ENCODE measurements at places on chromosomes 16 and 17.

DNA sequence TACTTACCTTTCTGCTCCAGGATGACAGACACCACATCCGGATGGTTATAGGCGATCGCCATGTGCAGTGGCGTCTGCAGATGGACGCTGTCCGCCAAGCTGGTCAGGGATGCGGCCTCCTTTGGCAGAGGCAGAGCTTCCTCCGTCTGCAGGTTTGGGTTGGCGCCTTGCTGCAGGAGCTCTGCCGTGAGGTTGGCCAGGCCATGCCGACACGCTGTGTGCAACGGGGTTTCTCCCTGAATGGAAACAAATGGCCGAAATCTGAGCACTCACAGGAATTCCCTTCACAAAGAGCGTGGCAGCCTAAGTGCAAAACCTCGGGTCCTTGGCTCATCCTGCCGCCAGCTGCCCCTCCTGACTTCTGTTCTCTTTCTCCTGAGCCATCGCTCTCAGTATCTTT, 41.8 kb downstream of the CYB5D2 start:
- DNase-seq, result no peak

- no peak for DNase-seq
Measured at GRCh38 chr16:57265850-57266530, 18.5 kb downstream of the PLLP start.

DNA sequence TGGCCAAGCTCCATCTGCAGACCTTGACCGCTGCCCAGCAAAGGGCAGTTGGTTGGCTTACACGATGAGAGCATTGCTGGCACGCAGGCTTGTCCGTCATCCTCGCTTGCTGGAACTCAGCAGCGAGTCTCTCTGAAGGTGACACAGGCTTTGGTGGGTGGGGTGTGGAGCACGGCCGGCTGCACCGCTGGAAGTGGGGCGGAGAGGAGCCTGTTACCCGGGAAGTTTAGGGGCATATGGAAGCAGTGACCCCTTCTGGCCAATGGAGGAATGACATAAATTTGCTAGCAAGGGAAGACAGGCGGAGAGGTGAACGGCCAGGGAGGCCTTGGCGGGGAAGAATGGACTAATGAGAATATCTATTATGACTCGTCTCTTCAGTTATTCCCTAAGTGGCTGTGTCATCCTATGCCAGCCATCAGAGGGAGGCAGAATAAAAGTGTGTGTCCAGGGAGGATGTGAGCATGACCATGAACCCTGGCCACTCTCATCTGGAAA, 65.9 kb upstream of the SDK2 start:
- DNase-seq, result peak; percentile 28

DNA sequence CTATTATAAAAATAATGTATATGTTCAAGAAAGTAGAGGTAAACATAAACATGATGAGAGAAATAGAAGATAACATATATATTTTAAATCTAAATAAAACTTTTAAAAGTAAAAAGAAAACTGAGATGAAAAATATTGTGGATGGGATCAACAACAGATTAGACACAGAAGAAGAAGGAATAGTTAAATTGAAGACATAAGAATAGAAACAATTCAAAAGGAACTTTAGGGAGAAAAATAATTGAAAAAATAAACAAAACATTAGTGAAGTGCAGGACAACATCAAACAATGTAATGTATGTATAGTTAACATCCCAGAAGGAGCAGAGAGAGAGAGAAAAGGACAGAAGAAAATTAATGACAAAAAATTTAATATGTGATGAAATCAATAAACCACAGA, 228.1 kb upstream of the TNRC6C start:
- DNase-seq, result no peak

DNA sequence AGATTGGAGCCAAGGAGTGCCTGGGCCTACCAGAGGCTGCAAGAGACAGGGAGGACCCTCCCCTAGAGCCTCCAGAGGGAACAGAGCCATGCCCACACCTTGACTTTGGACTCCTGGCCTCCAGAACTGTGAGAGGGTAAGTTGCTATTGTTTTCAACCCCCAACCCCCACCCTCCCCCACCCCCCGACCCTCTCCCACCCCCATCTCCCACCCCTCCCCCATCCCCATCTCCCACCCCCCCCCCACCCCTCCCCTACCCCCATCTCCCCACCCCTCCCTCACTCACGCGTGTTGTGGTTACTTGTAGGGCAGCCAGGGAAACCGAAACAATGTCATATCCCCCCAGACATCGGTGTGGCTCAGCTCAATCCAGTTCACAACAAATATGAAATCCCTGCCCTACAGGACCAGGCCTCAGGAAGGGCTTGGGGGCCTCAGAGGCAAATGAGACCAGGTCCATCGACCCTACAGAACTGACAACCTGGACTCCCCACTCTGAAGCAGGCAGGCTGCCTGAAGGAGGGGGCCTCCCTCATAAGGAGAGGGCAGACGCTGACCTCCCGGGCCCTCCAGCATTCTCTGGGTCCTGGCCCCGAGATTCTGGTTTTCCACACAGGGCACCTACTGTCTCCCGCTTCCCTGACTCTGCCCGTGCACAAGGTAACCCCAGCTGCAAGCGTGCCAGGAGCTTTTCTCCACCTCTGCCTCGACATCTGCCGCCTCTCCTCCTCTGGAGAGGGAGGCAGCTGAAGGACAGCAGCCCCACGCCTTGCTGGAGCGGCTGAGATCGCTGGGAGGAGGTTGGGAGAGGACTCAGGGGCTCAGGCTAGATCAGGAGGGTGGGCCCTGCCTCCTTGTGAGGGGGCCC, 3.0 kb upstream of the ZCCHC14 start:
- no peak for DNase-seq

DNA sequence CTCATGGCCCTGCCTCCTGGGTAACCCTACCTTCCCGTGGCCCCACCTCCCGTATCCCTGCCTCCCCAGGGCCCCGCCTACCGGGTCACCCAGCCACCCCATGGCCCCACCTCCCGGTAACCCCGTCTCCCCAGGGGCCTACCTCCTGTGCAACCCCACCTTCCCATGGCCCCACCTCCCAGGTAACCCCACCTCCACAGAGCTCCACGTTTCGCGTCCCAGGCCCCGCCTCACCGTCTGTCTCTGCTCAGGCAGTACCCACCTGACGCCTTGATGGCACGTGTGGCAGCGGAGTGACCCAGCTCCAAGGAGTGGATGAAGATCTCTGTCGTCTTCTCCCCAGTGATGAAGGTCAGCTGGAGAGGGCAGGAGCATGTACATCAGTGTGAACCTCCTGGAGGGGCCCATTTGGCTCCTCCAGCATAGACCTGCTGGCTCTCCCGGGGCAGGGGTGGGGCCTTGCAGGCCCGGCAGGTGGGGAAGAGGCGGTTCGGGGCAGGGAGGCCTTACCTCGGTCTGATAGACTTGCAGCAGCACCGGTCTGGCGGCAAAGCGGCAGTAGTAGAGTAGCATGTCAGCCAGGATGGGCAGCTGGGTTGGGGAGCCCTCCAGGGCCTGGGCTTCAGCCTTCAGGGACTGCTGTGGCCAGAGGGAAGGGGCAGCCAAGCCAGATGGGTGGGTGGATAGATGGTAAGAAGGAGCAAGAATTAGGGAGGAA, 18.7 kb upstream of the PIK3R6 start:
- DNase-seq, result no peak

DNA sequence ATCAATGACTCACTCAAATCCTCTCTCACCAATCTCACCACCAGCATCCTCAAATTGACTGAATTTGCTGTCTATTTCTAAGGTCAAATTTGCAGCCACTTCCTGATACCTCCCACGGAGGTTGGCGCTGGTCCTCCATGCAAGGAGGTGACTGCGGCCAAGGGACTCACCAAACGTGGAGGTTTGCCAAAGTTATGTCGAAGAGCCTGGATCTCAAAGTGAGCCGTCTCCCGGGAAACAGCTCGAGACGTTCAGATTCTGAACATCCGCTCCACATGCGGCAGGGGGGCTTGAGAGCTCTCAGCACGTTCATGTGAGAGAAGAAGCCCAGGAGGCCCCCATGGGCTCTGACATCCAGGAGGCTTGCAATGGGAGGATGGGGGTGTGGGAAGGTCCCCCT, 22.6 kb downstream of the LGALS3BP start:
- DNase-seq, result no peak

DNA sequence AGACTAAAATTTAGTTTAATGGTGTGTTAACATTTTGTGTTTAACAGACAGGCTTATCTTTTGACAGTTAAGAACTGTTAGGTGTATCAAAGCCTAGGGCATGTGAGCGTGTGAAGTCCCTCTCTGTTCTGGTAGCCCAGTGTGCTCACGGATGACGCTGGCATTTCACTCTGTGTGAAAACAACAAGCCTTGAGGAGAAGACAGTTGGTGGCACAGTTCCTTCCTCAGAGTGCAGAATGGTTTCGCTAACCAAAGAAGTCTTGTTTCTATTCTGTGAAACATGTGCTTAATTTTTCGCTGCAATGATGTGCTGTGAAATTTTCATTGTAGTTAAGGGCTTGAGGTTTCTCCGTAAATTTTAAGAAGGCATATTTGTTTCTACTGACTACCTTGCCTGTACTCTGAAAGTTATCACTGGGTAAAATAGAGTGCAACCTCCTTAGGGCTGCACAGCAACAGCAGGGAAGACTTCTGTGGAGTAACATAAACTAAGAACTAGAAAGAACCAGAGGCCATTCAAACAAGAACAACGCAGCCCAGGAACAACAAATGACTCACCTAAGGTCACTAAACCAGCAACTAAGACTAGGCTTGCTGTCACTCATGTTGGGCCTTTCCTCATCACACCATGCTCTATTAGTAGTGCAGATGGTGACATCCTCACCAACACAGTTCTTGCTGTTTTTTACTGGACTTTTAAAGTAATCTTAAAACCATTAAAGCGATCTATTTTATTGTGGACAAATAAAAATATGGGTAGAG, 33.4 kb downstream of the BRD7 start:
- DNase-seq, result no peak

GRCh38 chr16:29916979-29917378, 9.0 kb downstream of the KCTD13 start:
- DNase-seq, result no peak

DNA sequence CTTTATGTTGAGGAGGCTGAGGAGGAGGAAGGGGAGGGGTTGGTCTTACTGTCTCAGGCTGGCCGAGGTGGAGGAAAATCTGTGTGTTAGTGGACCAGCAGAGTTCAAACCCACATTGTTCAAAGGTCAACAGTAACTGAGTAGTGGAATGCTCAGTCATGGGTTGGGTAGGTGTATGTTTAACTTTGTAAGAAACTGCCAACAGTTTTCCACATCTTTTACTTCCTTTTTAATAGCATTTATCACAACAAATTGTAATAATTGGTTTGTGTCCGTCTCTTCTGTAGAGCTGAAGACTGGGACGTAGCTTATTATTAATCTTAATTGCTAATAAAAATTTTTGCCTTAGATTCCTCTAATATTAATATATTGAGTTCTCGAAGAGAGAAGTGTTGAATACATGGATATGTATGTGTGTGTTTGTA, 5.3 kb downstream of the ATP6V0A1 start:
- DNase-seq, result no peak

DNA sequence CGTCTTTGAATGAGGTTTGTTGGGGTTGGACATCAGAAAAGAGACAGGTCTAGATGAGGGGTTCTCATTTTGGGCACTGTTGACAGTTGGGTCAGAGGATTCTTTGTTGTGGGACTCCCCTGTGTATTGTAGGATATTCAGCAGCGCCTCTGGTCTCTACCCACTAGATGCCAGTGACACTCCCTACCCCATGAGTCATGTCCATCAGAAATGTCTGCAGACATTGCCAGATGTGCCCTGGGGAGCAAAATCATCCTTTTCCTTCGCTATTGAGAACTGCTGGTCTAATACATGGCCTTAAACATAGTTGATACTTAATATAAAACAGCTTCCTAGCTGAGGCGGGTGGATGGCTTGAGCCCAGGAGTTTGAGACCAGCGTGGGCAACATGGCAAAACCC, 3.1 kb downstream of the ABAT start:
- no peak for DNase-seq

GRCh38 chr16:56897026-56897799, 32.2 kb downstream of the SLC12A3 start:
- DNase-seq, result no peak

GRCh38 chr17:17666111-17666714, 15.0 kb upstream of the RAI1 start:
- DNase-seq, result no peak

DNA sequence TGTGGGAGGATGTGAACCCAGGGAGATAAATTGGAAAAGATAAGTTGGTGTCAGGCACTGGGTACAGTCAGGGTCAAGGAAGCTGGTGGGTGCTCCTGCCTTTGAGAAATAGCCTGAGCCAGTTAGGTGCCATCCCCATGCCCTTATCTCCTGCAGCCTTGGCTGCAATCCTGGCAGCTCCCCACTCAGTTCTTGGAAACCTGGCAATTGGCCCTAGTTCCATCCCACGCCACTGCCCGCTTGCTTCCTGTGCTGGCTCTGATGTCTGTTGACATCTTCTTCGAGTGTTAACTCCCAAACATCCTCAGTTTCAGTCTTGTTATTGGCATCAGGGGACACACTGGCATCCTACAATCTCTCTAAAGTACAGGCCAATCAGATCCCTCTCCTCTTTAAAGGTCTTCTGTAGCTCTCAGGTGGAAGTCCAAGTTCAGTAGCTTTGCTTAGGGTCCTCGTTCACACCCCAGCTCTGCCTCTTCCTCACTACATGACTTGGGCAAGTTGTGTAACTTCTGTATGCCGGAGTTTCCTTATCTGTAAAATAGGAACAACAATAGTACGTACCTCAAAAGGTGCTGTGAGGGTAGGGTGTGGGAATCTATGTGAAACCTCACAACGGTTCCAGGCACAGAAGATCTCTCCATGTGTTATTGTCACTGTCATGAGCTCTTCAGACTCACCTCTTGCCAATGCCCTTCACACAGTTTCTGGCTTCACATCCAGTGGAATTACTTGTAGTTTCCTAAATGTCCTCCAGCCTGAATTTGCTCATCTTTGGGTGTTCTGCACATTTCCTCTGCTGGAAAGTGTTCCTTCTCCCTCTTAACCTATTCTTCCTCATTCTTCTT, 13.5 kb upstream of the PRKAR1A start:
- no peak for DNase-seq

DNA sequence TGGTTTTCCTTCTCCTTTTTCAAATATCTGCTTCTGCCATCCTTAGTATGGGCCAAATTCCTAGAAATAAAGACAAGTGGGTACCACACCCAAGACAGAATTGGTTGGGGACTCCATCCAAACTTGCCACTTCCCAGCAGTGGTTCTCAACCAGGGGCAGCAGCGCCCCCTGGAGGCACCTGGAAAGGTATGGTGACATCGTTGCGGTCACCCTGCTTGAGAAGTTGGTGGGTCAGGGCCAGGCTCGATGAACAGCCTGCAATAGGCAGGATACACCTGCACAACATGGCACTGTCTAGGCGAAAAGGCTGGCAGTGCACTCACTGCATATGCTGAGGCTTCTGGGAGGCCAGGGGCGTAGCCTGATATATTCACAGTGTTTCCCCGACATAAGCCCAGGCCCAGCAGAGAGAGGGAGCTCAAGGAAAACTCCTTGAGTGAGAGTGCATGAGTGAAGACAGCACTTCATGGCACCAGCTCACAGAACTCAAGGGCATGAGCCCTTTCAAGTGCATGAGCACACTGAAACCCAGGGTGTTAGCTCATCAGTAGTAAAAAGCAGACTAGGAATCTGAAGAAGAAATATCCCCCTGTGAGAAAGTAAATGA, 57.7 kb downstream of the CMC2 start:
- DNase-seq, result no peak

GRCh38 chr17:19830061-19830460, 37.7 kb downstream of the ULK2 start:
- no peak for DNase-seq

- DNase-seq, result no peak
Measured at GRCh38 chr16:86634292-86634691, 55.9 kb downstream of the FOXL1 start.
